ENCODE measurements at places on chromosomes 6 and 20. TPM values are rescaled to one million over a fixed set of nuclear protein-coding genes. Genes with fewer than 3 reads are reported as not detected.

The C20orf202 gene
- not detected for total RNA-seq

The SYCP2L gene
- total RNA-seq, result under 0.01 TPM

The NOTCH4 gene
- total RNA-seq, result 0.73 TPM

The DUSP15 gene
- not detected for total RNA-seq

The SUMO4 gene
- 1.8 TPM for total RNA-seq

The CCHCR1 gene
- total RNA-seq, result 18.0 TPM

The MUCL3 gene
- not detected for total RNA-seq

The LTA gene
- total RNA-seq, result not detected

The SEMG2 gene
- not detected for total RNA-seq

The TNFRSF6B gene
- total RNA-seq, result 8.2 TPM

The DEFB132 gene
- total RNA-seq, result not detected

The LBP gene
- total RNA-seq, result not detected

The MYBL2 gene
- 12.1 TPM for total RNA-seq

The NRN1 gene
- total RNA-seq, result 29.0 TPM

The HLA-DPB1 gene
- total RNA-seq, result 1.8 TPM

The TMEM14A gene
- 24.3 TPM for total RNA-seq

The MTFR2 gene
- 3.5 TPM for total RNA-seq

The SIRPB1 gene
- 0.37 TPM for total RNA-seq

The RIOK1 gene
- 14.3 TPM for total RNA-seq

The ZKSCAN3 gene
- 2.7 TPM for total RNA-seq

The OVOL2 gene
- total RNA-seq, result not detected

The SYNE1 gene
- total RNA-seq, result 70.0 TPM

The BPIFB2 gene
- not detected for total RNA-seq

The KCNQ5 gene
- total RNA-seq, result 1.2 TPM

The ZNF165 gene
- 0.37 TPM for total RNA-seq

The MLN gene
- total RNA-seq, result not detected

The LY6G5C gene
- 0.39 TPM for total RNA-seq

The TULP1 gene
- not detected for total RNA-seq

The C20orf141 gene
- total RNA-seq, result not detected
